ENCODE measurements at places on chromosomes 5 and 9.

DNA sequence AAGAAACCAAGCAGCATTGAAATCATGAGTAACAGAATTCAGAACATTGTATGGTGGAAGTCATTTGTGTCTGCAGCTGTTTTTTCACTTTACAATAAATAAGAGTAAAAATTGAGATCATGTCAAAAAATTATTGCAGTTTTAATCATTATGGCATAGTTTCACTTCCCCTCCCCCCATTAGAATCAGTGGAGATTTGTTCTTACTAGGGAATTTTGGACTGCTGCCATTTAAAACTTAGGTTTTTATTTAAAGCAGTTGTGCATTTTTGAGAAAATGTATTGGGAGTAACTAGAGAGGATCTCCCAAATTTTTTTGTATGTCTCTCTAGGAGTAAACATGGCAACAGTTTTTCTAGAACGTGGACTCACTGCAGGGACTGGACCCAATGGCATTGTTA is 20.4 kb downstream of the GTF3C4 start:
- no peak for DNase-seq

DNA sequence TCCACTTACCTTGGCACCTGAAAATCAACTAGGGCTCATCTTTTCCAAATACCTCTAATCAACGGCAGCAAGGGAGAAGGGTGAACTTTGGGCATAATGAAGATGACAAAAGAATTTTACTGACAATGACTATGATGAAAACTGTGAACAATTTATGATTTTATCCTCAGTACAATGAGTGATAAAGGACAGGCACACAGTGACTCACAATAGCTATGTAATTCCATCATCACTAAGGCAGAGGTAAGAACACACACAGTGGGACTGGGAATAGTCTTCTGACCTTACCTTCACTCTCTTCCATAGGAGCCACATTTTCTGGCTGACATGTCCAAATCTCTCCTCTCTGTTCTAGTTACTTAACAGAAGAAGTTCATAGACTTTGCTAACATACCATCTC is 26.1 kb upstream of the KCNV2 start:
- DNase-seq, result no peak

GRCh38 chr5:1594357-1595106 is 70.8 kb upstream of the LPCAT1 start:
- peak; percentile 53 for DNase-seq

DNA sequence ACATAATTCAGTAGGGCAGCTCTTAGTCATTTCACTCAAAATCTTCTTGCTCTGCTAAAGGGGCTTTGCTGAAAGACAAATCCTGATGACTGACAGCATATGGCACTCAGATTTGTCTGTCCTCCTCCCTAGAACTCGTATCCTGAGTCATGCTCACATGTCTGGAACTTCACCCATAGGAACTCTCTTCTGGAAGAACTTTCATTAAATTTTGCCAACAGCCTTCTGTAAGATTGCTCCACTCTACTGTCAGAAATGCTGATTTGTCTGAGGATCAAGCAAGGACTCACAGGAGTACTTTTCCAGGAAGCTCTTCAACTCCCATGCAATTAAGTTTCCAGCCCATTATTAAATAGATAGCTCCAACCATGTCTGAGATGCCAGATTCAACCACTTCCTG is 59.8 kb upstream of the SNX2 start:
- DNase-seq, result no peak

DNA sequence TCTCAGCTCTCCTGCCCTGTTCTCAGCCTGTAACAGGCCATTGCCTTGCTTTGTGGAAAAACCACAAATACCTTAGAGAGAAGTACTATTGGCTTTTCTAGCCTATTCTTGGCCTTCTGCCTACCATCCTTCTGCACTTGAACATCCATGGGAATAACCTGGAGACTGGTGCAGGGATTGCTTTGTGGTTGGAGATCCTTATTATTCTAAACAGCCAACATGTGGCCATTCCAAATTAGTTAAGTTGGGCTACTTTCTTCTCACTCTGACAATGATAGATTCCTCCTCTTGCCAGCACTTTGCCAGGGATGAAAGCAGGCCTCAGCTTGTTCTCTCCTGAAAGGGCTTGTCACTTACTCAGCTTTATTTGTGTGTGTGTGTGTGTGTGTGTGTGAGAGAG is 240.4 kb downstream of the GLIS3 start:
- no peak for DNase-seq

DNA sequence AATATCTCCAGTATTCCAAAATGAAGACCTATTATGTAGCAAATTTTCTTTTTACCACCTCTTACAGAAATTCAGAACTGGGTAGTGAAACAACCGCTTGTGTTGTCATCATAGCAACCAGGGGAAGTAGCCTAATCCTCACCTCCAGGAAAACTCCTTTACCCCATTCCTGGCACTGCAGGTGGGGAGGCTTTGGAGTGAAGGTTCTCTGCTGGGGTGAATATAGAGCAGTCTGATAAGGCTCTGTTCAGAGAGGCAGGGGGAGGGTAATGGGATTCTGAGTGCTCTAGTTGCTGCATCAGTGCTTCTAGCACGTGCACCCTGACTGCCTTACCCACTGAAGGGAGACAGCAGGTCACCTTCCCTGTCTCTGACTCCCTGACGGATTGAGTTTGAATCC is 116.2 kb downstream of the MAN2A1 start:
- DNase-seq, result no peak

DNA sequence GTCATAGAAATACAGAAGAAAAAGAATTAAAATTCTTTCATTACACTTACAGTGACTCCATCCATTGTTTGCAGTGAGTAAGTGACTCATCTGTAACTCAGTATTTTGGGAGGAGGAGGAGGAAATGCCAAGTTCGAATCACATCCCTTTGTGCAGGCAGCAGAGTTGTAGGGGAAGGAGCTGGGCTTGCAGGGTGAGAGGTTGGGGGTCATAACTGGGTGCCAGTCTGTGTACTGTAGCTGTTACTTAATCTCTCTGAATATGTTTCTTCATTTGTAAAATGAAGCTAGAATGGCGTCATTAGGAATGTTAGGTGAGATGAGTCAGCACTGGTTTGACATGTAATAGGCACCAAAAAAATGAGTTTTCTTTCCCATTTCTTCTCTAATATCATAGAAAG is 235.7 kb upstream of the ADAMTSL1 start:
- DNase-seq, result no peak

DNA sequence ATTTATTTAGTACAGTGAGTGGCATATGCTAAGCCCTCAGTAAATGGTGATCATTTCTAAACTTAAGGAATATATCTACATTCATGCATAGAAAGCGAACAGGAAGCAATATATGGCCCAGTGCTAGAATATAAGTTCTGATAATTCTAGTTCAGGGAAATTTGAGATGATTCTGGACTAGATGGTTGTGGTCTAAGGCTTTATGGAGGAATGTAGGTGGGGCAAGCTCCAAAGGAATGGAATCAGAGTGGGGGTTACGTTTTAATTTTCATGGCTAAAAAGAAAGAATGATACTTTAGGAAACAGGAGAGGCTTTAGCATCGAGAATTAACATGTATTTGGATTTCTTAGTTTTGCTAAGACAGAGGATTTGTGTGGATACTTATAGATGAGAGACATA is 56.1 kb downstream of the MTREX start:
- no peak for DNase-seq

DNA sequence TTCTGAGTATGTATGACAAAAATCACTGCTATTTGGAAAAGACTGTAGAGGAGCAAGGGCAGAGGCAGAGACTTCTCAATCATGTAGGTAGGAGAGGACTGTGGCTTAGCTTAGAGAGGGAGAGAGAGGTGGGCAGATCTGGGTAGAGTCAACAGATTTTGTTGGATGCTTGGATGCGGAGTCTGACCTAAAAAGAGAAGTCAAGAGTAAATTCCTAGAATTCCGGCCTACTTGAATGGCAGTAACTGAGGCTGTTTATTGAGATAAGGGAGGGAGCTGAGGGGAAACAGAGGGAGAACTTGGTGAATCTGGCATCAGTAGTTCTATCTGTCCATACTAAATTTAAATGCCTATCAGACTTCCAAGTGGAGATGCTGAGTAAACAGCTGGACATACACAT is 2.4 kb downstream of the TICAM2 start:
- DNase-seq, result no peak

- no peak for DNase-seq
These were observed 240.5 kb upstream of the TUT7 start for GRCh38 chr9:86594724-86595123.

DNA sequence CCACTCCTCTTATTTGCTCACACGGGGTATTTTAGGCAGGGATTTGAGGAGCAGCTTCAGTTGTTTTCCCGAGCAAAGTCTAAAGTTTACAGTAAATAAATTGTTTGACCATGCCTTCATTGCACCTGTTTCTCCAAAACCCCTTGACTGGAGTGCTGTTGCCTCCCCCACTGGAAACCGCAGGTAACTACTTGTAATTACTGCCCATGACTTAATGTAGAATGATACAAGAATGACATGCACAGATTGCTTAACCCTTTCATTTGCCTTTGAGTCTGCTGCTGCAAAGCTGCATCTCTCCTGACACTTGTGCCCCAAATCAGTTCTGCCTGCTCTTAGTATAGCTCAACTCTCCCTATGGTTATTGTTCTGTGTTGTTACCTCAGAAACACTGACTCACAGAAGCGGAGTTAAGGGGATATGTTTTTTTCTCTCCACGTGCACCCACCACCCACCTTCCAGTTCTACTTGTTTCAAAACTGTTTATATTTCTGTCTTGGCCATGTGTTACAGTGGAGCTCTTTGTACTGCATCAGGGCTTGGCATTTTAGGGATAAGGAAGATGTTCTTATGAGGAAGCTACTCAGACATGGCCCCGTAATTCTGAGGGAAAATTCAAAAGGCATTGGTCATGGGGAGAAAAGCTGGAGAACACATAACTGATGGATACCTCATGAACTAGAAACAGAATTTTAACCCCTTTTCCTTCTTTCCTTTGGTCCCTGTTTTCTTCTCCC is 2.3 kb downstream of the ADRB2 start:
- no peak for DNase-seq

GRCh38 chr5:115190388-115190787 is 20.7 kb upstream of the TRIM36 start:
- no peak for DNase-seq

DNA sequence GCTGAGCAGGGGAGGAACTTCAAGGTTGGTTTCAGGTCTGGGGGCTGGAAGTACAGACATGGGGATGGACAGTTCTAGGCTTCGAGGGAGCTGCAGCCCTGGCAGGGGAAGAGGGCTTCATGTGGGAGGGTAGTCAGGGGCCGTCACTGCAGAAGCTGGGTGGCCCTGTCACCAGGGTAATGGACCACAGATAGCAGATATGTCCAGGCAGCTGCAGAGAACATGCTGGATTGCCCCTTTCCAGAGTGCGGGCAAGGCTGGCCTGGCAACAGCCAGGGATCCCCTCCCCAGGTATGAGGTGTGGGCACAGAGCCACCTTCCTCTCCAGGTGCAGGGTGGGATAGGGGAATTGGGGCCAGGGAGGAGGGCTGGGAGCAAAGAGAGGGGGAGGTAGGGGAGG is 206.5 kb downstream of the GADD45G start:
- DNase-seq, result no peak

GRCh38 chr5:90483206-90483605 is 8.5 kb downstream of the POLR3G start:
- DNase-seq, result no peak

DNA sequence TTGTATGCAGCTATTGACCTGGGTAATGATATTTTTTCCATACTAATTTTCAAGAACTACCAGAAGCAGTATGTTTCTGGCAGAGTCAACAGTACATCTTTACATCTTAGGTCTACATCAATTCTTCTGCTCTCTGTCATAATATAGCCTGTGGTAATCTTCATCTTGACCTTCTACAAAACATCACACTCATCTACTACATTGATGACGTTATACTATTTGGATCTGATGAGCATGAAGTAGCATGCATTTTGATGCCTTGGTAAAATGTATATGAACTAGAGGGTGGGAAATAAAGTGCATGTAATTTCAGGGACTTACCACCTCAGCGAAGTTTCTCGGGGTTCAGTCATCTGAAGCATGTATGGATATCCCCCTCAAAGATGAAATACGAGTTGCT is 629.7 kb upstream of the SGCD start:
- no peak for DNase-seq

DNA sequence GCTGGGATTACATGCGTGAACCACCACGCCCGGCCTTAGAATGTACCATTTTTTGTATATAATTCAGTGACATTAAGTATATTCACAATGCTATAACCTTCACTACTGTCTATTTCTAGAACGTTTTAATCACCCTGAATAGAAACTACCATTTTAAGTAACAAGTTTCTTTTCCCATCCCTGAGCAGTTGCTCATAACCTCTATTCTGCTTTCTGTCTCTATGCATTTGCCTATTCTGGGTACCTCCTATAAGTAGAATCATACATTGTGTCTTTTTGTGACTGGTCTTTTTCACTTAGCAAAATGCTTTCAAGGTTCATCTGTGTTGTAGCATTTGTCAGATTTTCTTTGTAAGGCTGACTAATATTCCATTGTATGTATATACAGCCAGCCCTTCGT is 39.9 kb downstream of the DDX46 start:
- DNase-seq, result no peak

DNA sequence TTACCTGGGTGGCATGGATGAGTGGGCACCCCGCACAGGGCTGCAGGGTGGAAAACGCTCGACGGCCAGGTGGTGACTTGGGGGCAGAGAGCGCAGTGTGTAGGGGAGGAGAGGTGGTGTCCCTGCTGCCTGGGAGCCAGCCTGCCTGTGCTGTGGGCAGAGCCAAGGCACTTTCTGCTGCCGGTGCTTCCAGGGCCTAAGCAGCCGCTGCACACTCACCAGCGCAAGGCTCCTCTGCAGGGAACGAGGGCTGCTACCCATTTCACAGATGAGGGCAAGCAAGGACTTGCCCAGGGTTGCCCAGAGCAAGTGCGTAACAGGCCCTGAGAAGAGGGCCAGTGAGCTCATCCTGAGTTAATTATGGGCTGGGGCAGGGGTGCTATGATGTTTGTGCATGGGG is 62.5 kb downstream of the CRB2 start:
- DNase-seq, result no peak

GRCh38 chr5:127030259-127031146 is at the start of gene MARCHF3:
MARCHF3 (minus strand) TSS chr5:127030558; CDS start chr5:126918171, 112,387 bp downstream.
- peak; percentile 85 for DNase-seq

DNA sequence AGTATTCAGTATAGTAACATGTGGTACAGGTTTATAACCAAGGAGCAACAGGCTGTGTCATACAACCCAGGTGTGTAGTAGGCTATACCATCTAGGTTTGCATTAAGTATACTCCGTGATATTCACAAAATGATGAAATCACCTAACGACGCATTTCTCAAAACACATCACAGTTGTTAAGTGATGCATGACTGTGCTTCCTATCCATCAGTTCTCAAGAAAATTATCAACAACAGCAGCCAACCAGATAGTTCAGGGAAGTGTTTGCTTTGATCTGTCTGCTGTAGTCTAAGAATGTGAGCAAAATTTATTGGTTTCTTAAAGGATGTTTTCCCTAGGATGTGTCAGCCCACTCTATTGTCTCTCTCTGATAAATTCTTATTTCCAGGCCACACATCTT is 7.4 kb downstream of the ZBTB26 start:
- no peak for DNase-seq

All from activated CD4-positive, alpha-beta T cell treated with anti-CD3 and anti-CD28 coated beads, Interleukin-2, amount 50 U/mL, for 24 hours (primary cell).